Stimulated activated CD8-positive, alpha-beta memory T cell treated with anti-CD3 and anti-CD28 coated beads, Interleukin-4, amount 100 ng/mL, for 1 hour (primary cell): ENCODE measurements at places on chromosomes 2 and 18.

- DNase-seq, result no peak
Measured at GRCh38 chr2:188382107-188382506, 90.4 kb downstream of the GULP1 start.

- DNase-seq, result no peak
Measured at GRCh38 chr2:38835990-38836389, 39.7 kb downstream of the DHX57 start.

DNA sequence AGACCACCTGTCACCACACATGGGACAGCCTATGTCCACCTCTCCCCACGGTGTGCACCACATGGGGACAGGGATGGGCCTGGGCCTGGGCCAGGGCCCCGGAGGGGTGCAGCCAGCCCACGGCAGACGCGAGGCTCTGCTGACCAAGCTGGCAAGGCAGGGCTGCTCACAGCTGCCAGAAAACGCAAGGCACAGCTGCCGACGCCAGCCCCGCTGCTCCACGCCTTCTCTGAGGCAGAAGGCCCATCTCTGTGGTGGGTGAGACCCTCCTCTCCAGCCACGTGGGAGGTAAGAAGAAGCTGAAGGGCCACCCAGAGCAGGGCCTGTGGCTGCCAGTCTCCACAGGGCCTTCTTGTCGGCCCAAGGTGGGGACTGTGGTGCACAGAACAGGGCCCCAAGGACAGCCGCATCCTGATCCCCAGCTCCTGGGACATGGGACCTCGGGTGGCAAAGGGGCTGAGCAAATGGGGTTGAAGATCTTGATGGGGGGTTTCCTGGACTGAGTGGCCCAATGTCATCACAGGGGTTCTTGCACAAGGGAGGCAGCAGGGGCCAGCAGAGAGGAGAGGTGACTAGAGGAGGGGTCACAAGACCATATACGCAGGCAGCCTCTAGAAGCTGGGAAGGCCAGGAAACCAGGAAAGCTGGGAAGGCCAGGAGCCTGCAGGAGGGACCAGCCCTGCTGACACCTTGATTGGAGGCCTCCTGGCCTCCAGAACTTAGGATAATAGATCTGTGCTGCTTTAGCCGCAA lies 72.3 kb downstream of the NDUFA10 start:
- no peak for DNase-seq

- no peak for DNase-seq
Measured at GRCh38 chr2:64101141-64101591, 43.1 kb downstream of the PELI1 start.

- no peak for DNase-seq
Measured at GRCh38 chr2:157075924-157076323, 181.6 kb upstream of the GALNT5 start.

DNA sequence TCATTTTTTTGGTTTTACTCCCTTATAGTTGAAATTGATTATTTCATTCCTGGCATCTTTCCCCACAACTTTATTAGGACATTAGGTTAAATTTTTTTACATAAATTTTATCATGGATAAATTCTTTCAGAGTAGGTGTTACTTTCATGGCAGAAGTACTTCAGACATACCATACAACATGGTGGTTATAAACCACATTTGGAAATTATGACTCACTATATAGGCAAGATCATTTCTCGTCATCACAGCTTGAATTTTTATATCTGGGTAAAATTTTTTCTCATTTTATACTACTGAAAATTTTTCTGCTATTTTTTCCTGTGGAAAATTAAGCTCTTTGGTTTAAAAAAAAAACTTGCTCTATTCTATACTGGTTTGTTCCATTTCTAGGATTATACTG lies 111.9 kb upstream of the COL5A2 start:
- DNase-seq, result no peak

- DNase-seq, result no peak
Measured at GRCh38 chr2:190468814-190469569, 60.8 kb downstream of the MFSD6 start.

DNA sequence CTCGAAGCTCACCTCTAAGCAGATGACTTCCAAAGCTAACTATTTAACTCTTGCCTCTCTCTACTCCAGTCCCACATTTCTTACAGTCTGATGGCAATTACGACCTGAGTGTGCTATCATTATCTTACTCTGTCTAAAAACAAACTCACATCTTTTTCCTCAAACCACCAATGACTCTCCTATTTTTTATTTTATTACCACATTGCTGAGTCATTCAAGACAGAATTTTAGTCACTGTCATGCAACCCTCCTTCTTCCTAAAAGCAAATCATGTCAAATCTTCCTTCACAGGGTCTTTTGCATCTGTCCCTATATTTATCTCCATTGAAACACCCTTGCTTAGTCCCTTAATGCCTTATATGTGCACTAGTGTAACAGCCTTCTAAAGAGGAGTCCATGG lies 34.6 kb upstream of the C2orf15 start:
- DNase-seq, result no peak

DNA sequence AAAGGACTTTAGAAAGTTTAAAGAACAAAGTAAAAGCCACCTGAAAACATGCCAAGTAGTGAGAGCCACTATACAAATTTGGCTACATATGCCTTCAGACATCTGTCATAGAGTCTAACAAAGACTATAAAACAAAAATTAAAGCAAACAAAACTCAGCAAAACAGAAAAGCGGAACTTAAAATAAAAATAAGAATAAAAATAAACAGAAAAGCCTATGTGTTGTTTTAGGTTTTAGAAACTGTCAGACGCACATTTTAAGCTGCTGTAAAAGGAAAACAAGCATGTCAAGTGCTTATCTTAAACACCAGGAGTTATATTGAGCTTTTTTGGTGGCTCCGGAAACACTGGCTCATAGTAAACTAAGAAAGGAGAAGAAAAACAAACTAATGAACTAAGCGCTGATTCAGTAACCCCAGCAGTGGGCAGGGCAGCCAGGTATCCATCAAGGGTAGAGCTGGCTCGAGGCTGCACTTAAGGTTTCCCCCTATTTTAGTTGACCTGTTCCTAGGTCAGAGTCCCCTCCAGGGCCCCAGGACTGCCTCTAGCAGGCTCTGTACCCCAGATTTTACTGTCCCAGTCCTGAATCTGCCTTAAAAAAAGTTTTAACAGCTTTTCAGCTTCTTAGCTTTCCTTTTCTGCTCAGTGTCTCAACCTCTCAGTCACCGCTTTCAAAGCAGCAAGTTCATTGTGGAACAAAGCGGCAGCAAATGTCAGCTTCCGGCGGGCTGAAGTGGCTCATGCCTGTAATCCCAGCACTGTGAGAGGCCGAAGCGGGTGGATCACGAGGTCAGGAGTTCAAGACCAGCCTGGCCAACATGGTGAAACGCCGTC lies 15.4 kb upstream of the RMC1 start:
- DNase-seq, result no peak

- no peak for DNase-seq
Measured at GRCh38 chr2:96760986-96761832, 507 bp downstream of the CNNM4 start.

- DNase-seq, result no peak
Measured at GRCh38 chr2:31138037-31138962, at the start of gene GALNT14. TSS of gene GALNT14 (minus strand) at chr2:31138440. CDS start at chr2:31138086, 354 bp downstream.

DNA sequence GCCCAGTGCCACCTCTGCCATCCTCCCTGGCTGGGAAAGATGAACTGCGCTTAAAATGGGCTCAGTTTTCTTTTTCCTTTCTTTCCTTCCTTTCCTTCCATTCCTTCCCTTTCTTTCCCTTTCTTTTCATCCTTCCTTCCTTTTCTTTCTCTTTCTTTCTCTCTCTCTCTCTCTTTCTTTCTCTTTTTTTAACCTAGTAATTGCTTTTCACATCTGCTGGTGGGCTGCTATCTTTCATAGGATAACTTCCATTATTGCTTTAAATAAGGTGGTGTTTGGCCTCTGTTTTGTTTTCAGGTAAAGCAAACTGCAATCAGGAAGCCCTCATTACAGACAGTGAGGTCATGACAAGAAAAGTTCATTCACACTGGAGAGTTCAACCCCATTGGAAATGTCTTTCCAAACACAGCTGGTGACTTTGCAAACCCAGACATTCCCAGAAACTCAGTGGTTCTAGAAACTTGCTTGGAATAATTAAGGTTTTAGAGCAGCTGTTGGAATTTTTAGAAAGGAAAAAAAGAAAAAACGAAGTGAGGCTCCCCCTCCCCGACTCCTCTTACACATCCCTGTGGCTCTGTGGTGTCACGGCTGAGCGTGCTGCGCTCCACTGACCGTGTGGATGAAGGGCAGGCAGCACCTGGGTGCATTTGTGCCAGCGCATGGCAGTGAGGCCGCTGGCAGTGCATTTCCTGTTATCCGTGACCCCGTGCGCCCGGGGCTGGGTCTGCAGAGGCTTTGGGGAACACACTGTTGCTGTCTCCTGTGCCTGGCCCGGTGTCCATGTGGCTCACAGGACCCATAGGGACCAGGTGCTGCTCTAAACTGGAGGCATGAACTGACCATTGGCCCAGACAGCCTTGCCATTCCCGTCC lies 76.9 kb downstream of the MBP start:
- no peak for DNase-seq

DNA sequence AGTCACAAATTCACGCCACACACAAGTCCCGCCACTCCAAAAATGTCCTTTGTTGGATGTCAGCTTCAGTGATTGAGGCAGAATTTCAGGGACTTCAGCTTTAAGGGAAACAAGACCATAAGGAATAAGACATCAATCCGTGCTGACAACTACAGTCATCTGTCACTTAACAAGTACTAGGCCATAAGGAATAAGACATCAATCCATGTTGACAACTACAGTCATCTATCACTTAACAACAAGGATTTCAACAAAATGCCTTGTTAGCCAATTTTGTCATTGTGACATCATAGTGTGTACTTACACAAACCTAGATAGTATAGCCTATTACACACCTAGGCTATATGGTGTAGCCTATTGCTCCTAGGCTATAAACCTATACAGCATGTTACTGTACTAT lies 58.0 kb downstream of the ANTXR1 start:
- no peak for DNase-seq

- DNase-seq, result no peak
Measured at GRCh38 chr2:8217468-8218030, 464.3 kb upstream of the ID2 start.

DNA sequence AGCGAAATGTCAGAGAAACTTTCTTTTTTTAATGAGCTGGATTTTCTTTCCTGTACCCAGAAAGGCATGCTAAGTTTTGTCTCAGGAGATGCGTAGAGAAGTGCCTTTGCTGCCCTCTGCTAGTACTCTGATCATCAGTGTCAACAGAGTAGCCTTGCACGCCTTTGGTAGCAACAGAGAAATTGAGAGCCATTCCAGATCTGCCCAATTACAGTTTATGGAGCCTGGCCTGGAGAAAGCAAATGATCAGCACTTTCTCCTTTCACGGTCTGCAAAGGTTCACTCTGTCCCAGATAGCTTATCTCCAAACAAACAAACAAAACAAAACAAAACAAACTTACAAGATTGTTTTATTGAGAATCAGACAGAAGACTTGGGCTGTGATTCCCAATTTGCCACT lies 792.8 kb upstream of the PIK3C3 start:
- DNase-seq, result no peak

DNA sequence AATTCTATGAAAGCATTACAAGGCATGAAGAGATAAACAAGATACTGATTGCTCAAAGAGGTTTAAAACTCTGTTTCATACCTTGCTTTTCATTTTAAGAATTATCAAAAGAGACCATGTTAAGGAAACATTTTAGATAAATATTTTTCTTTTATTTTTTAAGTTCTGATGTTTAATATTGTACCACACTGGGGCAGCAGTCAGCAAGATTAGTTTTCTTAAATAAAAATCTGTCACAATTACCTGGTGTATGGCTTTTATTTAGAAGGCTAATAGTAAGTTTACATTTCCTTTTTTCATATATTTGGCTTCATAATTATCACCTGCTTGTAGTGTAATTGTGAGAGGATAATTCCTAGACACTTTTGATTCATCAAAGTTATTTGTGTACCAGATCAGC lies 46.4 kb downstream of the ZNF804A start:
- no peak for DNase-seq

GRCh38 chr2:157172239-157172638 lies 85.3 kb upstream of the GALNT5 start:
- no peak for DNase-seq

- DNase-seq, result no peak
Measured at GRCh38 chr2:218093879-218094278, 24.8 kb downstream of the RUFY4 start.

DNA sequence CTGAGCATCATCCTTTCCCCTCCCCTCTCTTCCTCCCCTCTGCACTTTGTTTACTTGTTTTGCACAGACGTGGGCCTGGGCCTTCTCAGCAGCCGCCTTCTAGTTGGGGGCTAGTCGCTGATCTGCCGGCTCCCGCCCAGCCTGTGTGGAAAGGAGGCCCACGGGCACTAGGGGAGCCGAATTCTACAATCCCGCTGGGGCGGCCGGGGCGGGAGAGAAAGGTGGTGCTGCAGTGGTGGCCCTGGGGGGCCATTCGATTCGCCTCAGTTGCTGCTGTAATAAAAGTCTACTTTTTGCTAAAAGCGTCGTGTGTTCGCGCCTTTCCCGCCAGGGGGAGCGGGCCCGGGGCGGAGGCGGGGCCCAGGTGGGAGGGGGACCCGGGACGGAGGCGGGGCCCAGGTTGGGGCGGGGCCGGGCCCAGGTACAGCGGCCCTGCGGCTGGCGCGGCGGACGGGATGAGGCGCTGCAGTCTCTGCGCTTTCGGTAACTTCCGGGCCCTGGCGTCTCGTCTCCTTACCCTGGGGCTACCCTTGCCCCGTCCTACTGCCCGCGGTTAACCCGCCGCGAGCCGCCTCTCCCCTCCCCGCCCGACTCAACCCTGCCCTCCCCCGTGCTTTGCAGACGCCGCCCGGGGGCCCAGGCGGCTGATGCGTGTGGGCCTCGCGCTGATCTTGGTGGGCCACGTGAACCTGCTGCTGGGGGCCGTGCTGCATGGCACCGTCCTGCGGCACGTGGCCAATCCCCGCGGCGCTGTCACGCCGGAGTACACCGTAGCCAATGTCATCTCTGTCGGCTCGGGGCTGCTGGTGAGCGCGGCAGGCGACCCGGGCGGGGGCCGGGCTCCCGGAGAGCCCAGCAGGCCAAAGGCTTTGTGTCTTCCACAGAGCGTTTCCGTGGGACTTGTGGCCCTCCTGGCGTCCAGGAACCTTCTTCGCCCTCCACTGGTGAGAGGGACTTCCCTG lies at the start of gene KRTCAP3:
TSS of gene KRTCAP3 (plus strand) at position 424 of the 962 bp plus-strand sequence. CDS start at position 456, 32 bp downstream.
- no peak for DNase-seq

GRCh38 chr2:129744141-129744540 lies 235.3 kb upstream of the RAB6C start:
- DNase-seq, result no peak

GRCh38 chr2:215961981-215962380 lies 51.4 kb downstream of the MREG start:
- DNase-seq, result no peak

DNA sequence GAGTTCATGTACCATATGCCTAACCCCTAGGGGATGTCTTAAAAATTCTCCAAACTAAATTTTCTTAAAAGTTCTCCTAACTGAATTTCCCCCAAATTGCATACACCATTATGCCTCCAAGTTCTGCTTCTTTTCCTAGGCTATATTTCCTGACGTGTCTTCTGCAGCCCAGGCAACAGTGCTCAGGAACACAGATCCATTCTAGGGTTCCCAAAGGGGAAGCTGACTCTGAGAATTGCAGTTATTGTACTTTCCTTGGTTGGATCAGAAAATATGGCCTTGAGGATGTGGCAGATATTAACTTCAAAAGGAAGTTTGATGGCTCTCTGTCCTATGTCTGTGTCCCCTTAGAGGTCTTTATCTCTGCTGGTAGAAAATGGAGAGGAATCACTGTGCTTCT lies 124.3 kb downstream of the TMEM17 start:
- DNase-seq, result no peak

- DNase-seq, result no peak
Measured at GRCh38 chr2:165901620-165902298, 51.8 kb downstream of the TTC21B start.

GRCh38 chr2:1886405-1886992 lies 142.2 kb upstream of the PXDN start:
- DNase-seq, result no peak
